ENCODE measurements at places on chromosomes 2 and 18.

- no peak for DNase-seq
Observed at GRCh38 chr2:27884601-27885000, 5.6 kb downstream of the RBKS start.

DNA sequence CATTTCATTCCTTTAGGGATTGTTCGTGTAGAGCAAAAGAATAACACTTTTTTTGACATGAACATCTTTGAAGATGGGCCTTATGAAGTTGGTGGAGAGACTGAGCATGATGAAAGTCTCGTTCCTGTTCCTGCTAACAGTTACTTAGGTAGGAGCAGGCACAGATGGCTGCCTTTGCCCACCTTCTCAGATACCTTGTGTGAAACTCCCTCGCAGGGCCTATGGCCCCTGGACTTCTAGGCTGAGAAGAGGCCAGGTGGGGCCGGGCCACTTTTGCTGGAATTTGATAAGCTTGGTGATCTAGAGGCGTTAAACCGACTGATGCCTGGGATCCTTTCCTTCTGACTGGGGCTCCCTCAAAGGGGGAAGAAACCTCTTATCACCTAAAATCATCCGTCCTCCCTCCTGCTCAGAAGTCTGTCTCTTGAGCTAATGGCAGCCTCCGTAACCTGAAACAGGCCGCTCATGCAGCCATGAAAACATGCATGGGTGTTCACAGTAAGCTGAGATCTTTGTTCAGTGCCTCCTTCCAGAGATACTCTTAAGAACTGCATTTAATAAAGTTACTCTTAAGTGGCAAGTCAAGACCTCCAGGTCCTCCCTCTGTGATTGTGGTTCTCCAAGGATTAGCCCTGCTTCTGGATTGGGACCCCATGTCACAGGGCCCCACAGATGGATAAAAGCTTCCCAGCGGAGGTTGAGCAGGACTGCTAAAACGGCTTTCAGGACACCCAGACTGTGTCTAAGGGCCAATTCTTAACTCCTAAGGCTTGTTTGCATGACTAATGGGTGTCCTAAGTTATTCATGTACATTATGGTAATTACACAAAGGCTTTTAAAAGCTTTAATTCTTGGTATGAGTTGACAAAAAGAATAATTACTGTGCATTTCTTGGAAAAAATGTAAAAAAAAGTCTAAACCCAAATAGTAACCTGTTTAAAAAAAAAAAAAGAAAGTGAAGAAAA lies 43.9 kb downstream of the ITGA6 start:
- DNase-seq, result no peak

- DNase-seq, result no peak
Observed at GRCh38 chr2:120635146-120635545, 100.5 kb upstream of the GLI2 start.

DNA sequence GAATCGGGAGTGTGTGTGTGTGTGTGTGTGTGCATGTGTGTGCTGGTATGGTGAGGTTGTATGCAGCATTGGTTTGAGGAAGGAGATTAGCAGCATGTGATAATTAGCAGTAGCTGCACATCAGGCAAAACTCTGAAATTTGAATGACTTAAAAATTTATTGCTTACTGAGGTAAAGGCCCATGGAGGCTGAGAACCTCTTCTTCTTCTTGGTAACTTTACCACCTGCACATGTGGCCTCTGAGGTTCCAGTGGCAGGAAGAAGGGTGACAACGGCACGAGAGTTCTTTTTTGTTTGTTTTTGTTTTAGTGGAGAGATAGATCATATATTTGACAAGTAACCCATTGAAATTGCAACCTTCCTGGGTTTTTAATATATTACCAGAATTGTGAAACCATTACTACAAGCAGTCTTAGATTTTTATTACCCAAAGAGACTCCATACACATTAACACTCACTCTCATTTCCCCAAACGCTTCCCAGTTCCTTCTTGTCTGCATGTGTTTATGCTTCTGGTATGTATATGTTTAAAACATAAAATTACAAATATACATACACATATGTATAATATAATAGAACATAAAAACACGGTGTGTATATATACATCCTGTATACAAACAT lies 292.1 kb downstream of the PTGR3 start:
- no peak for DNase-seq

DNA sequence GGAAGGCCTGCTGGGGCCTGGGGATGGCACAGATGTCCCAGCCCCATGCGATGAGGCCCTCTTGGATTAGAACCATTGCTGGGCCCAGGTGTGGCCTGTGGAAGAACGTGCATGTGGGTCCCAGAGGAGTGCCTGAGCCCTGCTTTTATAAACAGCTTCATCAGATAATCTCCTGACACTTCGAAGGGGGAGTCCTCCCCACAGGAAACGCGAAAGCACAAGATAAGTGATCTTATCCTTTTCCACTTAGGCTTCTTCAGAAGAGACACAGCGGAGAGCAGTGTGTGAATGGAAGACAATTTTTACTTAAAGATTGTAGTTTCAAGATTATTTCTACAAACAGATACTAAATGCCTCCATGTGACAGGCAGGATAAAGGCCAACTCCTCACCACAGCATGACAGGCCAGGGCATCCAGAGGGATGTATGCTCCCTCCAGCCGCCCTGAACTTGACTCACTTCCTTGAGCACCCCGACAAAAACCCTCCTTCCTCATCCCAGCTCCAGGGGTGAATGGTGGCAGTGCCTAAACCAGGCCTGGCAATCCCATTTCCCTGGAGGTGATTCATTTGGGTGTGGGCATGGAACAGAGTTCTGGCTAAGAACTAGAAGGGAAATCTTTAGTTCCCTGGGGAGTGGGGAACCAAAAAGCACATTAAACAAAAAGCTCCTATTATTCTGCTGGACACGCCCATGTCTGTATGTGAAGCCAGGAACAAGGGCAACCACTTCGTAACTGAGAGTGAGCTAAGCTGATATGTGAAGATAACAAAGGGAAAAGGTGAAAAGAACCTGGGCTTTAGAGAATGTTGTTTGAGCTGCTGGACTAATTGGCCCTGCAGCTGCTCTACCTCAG lies 56.2 kb upstream of the TMEM163 start:
- DNase-seq, result no peak

DNA sequence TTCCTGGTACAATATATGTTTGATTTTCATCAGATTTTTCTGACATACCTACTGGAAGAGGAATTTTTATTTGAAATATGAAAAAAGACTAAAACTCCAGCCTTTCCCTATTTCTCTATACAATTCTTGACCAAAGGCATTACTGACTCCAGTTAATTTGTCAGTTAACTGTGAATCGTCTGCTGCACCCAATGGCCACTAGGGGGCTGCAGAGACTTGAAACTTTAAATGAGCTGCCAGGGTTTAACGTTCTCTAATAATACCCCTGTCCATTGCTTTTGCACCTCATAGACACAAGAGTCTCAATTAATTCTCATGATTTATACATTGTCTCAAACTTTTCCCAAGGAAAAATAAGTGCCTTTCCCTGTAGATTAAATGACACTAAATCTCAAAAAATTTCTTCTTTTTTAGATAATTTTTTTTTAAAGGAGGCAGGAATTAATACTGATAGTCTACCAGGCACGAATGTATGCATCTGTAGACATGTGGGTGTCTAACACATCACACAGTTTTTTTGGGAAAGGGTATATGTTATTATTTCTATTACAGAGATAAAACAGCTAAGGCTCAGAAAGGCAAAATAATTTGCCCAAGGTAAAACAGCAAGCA lies 1.8 kb upstream of the ALK start:
- DNase-seq, result peak; percentile 34

- no peak for DNase-seq
Observed at GRCh38 chr2:128501006-128501690, 182.5 kb upstream of the HS6ST1 start.

- DNase-seq, result no peak
Observed at GRCh38 chr18:8802017-8802672, 96.8 kb downstream of the MTCL1 start.

GRCh38 chr2:98932778-98933343 lies 3.2 kb downstream of the CRACDL start:
- no peak for DNase-seq

DNA sequence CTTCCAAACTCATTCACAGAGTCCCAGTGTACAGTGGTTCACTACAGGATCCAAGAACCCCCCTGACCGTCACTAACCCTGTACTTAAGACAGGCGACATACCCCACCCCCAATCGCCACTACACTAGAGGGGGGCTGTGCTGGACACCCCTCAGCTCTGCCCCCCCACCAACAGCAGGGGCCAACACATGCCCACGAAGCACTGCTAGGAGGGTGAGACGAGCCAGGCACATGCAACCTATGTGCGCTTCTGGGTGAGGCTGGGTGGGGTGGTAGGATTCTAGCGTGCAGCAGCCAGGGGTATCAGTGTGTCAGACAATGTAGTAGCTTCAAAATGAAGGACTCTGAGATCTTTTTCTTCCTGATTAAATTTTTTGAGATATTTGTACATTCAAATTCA lies 67.8 kb downstream of the UXS1 start:
- no peak for DNase-seq

DNA sequence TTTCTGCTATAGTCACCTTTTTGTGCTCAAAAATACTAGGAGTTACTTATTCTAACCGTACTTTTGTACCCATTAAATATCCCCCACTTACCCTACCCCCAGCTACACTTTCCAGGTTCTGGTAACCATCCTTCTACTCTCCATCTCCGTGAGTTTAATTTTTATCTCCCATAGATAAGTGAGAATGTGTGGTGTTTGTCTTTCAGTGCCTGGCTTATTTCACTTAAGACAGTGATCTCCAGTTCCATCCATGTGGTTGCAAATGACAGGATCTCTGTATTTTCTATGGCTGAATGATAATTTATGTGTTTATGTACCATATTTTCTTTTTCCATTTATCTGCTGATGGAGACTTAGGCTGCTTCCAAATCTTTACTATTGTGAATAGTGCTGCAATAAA lies 323.3 kb downstream of the ZNF804A start:
- DNase-seq, result no peak
